ENCODE measurements at places on chromosomes 2 and 18. TPM values are rescaled to one million over a fixed set of nuclear protein-coding genes. Genes with fewer than 3 reads are reported as not detected.

- no peak for DNase-seq
Observed at GRCh38 chr2:171317492-171318125, 116.2 kb downstream of the METTL8 start.

- DNase-seq = no peak
Observed at GRCh38 chr2:190415794-190416775, 7.9 kb downstream of the MFSD6 start.

DNA sequence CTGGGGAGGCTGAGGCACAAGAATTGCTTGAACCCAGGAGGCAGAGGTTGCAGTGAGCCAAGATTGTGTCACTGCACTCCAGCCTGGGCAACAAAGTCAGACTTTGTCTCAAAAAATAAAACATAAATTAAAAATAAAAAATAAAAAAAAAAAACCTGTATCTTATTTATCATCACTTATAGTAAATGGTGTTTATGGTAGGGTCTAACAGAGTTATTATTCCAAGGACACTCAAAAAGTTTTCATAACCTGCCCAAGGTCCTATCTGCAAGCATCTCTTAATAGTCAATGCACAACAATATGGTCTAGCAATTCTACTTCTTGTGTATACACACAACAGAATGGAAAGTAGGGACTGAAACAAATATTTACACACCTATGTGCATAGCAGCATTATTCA lies 47.3 kb upstream of the MYCN start:
- DNase-seq = no peak

- no peak for DNase-seq
Observed at GRCh38 chr2:118974103-118974993, 32.4 kb downstream of the MARCO start.

DNA sequence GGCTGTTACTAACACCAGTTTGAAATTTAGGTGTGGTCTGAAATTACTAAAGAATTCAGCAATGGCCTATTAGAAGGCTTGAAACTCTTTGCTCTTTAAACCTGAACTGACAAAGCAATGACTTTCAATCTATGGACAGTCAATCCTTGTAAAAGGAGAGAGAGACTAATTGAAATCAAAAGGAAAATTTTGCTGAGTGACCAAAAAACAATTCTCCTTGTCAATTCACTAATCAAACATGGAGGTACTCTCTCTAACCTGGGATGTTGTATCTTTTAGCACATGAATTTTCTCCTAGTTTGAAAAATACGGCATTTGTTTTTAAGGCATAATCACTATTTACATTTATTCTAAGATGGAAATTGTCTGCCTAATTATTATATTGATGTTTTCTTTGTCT lies 49.6 kb upstream of the ATIC start:
- no peak for DNase-seq

GRCh38 chr18:32918692-32919250 lies 145.9 kb upstream of the KLHL14 start:
- no peak for DNase-seq

GRCh38 chr18:35728676-35729075 lies 147.1 kb downstream of the GALNT1 start:
- DNase-seq = no peak

DNA sequence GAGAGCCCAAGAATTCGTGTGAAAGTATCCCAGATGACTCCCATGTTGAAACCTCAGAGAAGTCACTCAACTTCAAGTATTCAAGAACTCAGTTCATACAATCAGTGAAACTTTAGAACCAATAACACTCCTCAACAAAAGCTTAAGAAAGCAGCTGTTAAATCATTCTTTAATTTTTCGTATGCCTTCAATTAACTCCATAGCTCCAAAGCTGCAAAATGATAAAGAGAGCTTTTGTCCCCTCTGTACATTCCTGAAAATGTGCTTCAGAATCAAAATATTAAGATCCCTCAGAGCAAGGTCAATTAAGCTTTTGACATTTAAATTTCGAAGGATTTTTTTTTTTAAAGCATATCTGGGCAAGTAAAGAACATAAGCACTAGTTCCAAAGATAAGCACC lies 4.7 kb downstream of the COBLL1 start:
- DNase-seq = no peak

The CYP1B1 gene
- total RNA-seq = 9.6 TPM

The CERS6 gene
- 53.7 TPM for total RNA-seq

The LINC00305 gene
- total RNA-seq = not detected

All from transverse colon (tissue), 4 donors.